ENCODE measurements at places on chromosomes 11 and 22.

DNA sequence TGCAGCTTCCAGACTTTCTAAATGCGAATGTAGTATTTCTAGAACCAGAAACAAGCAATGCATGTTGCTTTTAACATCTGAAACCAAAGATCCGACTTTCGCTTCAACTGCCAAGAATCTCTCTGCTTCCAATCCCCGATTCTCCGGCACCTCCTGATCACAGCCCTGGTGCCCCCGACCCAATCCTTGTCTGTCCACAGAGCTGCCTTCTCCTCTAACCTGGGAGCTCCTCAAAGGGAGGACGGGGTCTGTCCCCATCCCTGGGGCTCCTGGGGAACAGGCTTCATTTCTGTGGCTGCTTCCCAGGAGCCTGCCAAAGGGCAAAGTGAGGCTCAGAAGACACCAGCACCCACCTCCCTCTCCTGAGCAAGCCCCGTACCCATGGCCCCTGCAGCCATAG is 521 bp downstream of the ALDH3B2 start:
- no peak for DNase-seq

GRCh38 chr22:47334601-47335000 is 572.2 kb downstream of the TBC1D22A start:
- DNase-seq: no peak

DNA sequence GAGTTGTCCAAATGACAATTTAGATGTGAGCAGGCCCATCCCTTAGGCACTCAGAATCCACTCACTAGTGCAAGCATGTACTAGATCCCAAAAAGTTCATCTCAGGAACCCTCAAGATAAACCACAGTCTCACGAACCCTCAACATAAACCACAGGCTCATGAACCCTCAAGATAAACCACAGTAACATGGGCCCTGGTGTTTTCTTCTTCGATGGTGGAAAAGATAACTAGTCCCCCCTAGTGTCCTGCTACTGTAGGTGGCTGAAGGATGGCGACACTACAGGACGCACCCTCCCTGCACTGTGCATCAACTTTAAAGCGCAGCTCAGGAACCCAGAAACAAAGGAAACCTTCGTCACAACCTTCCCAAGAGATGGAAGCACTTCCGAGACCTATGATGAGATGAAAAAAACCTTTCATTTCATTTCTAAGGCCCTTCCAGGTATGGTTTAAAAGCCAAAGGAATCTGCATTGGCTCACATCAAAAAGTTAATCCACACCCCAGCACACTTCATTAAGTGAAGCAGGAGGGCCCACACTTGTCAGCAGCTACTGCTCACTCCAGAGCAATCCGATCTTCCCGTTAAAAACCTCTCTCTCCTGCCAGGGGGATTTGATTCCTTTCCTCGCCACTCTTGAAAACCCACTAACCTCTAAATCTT is 2.4 kb downstream of the LARGE1 start:
- no peak for DNase-seq

- no peak for DNase-seq
These were observed 3.7 kb downstream of the CST6 start for GRCh38 chr11:66015454-66015881.

- no peak for DNase-seq
These were observed 14.7 kb upstream of the APOBEC3A start for GRCh38 chr22:38942702-38943101.

- no peak for DNase-seq
These were observed 45.5 kb downstream of the ADM start for GRCh38 chr11:10350334-10350733.
